ENCODE measurements at places on chromosomes 5 and 9.

DNA sequence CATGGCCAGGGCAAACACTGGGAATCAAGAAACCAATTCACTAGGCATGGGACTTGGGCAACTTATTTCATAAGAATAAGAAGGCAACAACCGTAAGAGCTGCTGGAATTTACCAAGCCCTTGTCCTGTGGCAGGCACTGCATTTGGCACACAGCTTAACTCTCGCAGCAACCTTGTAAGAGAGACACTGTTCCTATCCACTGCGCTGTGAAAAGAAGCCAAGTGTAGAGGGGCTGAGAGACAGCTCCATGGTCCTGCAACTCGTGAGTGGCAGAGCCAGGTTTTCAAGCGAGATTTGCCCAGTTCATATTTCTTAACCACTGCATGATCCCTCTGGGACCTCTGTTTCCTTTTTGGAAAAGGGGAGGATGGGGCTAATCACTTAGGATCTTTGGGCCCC lies 129.3 kb upstream of the STC2 start:
- no peak for DNase-seq

GRCh38 chr5:154518438-154518867 lies 40.4 kb upstream of the HAND1 start:
- no peak for DNase-seq

- DNase-seq, result no peak
These were observed 15.3 kb downstream of the PLPP7 start for GRCh38 chr9:131304676-131305355.

- DNase-seq, result no peak
These were observed 140.4 kb upstream of the ADRA1B start for GRCh38 chr5:159775890-159776289.

- DNase-seq, result no peak
These were observed 7.3 kb downstream of the SH3RF2 start for GRCh38 chr5:145943674-145944121.

DNA sequence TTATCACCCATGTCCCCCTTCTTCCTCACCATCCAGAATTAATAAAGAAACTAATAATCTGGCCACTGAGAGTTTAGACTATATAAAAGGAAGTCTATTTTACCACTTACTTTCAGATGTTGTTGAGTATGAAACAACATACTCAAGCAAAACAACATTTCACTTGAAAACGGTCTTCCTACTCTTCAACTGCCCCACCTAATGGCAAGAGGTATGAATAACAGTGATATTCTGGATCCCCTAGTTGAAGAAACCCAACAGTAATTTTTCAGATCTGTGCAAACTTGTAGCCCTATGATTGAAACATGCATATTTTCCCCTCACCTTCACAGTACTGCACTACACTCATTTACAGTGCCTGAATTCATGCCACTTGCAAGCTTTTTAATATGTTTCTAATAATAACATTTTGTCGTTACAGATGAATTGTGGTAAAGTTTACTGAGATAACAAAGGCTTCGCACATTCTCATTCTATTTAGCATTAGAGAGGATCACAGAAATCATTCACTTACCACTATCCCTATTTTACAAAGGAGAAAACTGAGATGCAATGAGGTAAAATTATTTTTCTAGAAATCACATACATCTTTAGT lies 267.9 kb upstream of the PDE4D start:
- DNase-seq, result no peak

GRCh38 chr5:173880306-173880985 lies 7.7 kb upstream of the CPEB4 start:
- DNase-seq, result no peak

DNA sequence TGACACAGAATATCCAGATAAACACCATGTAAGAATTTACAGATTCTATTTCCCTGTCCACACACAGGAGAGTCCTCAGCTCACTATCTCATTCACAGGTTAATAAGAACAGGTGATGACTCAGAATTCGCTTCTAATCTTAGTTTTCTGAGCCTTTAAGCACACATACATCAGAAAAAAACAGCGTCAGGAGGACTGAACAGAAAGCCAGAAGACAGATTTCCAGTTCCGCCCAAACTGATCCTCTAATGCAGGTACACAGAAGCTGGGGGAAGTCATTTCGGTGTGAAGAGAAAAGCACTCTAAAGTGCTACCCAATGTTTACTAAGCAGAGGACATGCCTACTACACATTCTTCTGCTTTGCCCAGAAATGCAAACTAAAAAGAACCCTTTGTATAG lies 1.6 kb downstream of the CEMIP2 start:
- no peak for DNase-seq

DNA sequence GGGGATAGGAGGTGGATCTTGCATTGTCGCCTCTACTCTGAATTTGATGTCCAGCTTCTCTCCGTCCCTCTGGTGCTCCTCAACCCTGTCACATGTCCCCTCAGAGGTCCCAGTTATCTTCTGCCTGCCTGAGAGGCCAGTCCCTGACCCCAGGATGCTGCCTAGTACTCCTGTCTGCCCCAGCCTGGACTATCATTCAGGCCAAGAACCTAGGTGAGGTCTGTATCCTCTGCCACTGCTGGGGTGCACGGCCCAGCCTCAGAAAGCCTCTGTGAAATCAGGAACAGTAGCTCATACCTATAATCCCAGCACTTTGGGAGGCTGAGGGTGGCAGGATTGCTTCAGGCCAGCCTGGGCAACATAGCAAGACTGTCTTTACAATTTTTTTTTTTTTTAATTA lies 8.6 kb downstream of the SPINK4 start:
- no peak for DNase-seq

- DNase-seq, result no peak
These were observed 340.0 kb downstream of the GABRG2 start for GRCh38 chr5:162407614-162408013.

GRCh38 chr5:123454259-123454911 lies 31.2 kb upstream of the CEP120 start:
- DNase-seq, result no peak

- DNase-seq, result no peak
These were observed 141.8 kb downstream of the FAM174A start for GRCh38 chr5:100676817-100677631.

- no peak for DNase-seq
These were observed 142.8 kb upstream of the PDE4D start for GRCh38 chr5:60036192-60036938.

- no peak for DNase-seq
These were observed 44.7 kb upstream of the ITGA1 start for GRCh38 chr5:52743012-52743411.
